Left renal pelvis (tissue), 4 donors: ENCODE measurements at places on chromosomes 2 and 18.

- DNase-seq: no peak
These were observed 18.0 kb downstream of the ARID5A start for GRCh38 chr2:96554293-96555145.

- DNase-seq: no peak
These were observed 88.7 kb downstream of the ASB1 start for GRCh38 chr2:238515377-238515776.

GRCh38 chr2:188870289-188870688, 103.9 kb upstream of the COL3A1 start:
- no peak for DNase-seq

GRCh38 chr2:190250421-190250820, 69.2 kb downstream of the HIBCH start:
- DNase-seq: no peak

DNA sequence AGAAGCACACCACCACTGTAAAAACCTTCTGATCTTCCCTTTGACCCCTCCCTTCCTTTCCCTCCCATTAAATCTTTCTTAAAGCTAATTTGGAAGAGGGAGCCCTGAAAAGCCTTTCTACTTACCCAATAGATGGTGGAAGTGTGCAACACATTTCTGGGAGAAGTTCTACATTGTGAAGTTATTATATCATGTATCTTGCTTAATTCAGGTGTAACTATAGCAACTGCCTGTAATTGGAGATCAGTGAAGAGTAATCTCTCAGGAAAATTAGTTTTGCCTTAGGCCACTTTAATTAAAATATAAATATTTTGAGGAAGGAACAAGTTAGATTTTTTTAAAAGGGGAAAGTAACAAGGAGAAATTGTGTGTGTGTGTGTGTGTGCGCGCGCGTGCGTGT, 266.0 kb downstream of the SH3BP4 start:
- no peak for DNase-seq

GRCh38 chr2:71685073-71685848, 231.9 kb downstream of the DYSF start:
- DNase-seq: no peak

DNA sequence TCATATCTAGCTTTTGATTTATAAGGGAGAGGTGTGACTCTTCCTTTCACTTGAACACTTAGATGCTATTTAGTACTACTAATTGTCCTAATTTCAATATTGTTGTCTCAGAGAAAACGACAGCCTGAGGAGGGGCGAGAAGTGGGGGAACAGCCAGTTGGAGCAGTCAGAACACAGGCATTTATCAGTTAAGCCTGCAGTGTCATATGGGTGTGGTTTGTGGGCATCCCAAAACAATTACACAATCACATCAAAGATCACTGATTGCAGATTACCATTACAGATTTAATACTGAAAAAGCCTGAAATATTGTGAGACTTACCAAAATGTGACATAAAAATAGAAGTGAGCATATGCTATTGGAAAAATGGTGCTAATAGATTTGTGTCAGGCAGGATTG, 15.8 kb downstream of the TMEM131 start:
- no peak for DNase-seq

GRCh38 chr2:7043690-7044089, 126.5 kb downstream of the RNF144A start:
- DNase-seq: no peak

DNA sequence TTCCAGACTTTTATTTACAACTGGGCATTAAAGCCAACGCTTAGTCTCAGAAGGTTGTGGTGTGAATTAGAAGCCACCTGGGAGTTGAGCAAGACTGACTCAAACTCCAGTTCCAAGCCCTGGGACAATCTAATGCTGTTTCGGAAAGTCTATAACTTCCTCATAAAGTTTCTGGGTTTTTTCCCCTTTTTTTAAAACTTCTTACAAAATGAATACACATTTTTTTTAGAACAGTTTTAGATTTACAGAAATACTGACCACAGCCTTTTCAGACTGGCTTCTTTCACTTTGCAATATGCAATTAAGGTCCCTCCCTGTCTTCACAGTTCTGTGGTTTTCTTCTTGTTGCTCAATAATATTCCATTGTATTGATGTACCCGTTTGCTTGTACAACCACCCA, 115.9 kb upstream of the TWIST2 start:
- no peak for DNase-seq

DNA sequence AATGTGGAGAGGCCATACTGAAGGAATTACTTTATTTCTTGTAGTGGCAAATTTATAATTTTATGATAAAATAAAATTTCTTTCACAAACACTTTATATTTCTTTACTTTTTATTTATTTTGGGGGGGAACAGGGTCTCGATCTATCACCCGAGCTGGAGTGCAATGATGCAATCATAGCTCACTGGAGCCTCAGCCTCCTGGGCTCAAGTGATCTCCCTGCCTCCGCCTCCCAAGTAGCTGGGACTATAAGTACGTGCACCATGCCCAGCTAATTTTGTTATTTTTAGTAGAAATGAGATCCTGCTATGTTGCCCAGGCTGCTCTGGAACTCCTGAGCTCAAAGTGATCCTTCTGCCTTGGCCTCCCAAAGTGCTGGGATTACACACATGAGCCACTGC, 59.6 kb downstream of the SOS1 start:
- no peak for DNase-seq

- no peak for DNase-seq
These were observed 7.8 kb upstream of the TRABD2A start for GRCh38 chr2:84888401-84889276.

GRCh38 chr18:79861687-79862086, 63.9 kb downstream of the KCNG2 start:
- no peak for DNase-seq

- no peak for DNase-seq
These were observed 800.9 kb downstream of the BCL11A start for GRCh38 chr2:59752512-59752911.

DNA sequence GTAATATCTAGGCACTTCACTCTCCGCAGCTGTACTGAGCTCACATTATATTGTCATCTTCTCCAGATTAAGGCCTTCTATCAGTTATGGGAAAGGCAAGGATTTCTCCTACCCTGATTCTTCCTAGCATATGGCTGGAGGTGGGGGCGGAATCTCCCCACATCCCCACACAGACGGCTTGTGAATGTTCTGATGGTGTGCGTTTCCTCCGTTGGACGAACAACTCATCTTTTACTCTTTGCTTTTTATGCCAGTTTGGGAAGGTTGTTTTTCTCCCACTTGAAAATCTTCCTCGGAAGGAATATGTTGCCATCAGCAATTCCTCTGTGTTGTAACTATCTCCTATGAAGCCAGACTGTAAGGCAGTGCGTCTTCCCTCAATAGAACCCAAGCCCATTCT, 24.3 kb downstream of the KLHL29 start:
- DNase-seq: no peak

- no peak for DNase-seq
These were observed 15.8 kb upstream of the VWC2L start for GRCh38 chr2:214395040-214395439.
